ENCODE measurements at places on chromosomes 16 and 17.

GRCh38 chr17:45722161-45722560, 62.0 kb upstream of the CRHR1 start:
- peak; percentile 4 for DNase-seq

- no peak for DNase-seq
These were observed 215.1 kb downstream of the KATNIP start for GRCh38 chr16:27764869-27765675.

GRCh38 chr17:55157165-55157564, 107.6 kb upstream of the HLF start:
- peak; percentile 75 for DNase-seq

GRCh38 chr16:12097523-12098428, 121.2 kb downstream of the SNX29 start:
- peak; percentile 89 for DNase-seq

DNA sequence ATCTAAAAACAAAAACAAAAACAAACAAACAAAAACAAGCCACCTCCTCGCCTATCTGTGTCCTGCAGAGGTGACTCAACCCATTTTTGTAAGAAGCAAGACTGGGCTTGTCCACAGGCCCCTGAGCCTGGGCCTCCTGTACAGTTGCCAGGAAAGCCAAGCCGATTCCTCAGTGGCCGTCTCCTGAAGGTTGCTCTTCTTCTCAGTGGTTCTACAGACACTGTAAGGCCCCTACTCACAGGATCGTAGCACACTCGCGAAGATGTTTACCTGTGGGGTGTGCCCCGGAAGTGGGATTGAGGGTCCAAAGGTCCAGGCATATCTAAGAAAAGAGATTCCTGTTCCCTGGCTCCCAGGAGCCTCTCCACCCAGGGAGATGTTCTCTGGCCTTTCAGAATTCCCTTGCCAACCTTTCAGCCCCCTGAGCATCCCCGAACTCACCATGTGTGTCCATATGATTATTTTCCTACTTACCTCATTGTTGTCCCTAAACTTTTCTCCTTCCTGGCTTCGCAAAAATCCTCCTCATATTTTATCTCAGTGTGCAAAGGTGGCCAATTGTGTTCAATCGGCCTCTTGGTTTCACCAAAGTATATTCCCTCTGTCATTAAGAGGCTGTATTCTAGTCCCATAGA, 7.5 kb upstream of the CES3 start:
- no peak for DNase-seq

DNA sequence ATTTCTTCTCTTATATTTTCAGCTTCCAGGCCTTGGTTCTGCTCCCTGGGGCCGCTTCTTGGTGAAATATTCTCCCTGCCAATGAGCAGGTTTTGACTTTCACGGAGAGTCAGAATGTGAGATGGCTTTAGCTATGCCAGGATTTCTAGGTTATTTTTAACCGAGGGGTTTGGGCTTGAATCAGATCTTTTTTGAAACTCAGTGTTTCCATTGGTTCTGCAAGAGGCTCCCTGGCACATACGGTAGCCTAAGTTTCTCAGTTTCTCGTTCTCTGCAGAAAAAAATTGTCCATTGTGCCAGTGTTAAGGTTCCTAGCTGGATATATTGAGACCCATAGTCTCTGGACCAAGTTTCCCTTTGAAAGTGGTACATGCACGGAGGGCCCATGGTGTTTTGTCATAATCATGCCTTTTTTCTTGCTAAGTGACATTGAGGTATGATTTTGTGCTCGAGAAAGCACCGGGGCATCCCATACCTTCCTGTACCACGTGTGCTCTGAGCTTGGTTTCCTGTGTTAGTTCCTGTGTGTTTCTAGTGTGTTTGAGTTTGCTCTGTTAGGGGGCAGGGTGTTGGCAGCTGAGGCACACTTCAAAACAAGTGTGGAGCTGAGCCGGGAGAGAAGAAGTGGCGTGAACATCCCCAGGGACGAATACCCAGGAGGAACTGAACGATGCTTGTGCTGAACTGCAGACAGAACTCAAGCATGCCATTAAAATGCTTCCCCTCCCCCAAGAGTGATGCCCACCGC, 127.2 kb downstream of the HS3ST3B1 start:
- DNase-seq = no peak

DNA sequence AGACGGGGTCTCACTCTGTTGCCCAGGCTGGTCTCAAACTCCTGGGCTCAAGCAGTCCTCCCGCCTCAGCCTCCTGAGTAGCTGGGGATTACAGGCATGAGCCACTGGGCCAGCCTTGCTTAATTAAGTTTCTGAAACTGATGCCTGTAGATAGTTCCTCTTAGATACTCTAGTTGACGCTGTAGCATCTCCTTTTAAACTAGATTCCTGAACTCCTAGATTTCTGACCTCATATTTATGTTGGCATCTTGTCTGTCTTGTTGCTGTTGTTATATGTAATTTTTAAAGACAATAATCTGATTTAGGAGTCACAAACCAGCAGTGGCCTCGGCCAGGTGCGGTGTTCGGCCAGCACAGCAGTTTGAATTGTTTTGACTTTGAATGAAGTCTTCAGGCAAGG, 37.5 kb downstream of the DHRS7B start:
- peak; percentile 26 for DNase-seq

- DNase-seq = peak; percentile 99
These were observed at the start of gene USP32 for GRCh38 chr17:60392042-60392844. USP32 (minus strand) TSS chr17:60392133; CDS start chr17:60391939, 194 bp downstream.

DNA sequence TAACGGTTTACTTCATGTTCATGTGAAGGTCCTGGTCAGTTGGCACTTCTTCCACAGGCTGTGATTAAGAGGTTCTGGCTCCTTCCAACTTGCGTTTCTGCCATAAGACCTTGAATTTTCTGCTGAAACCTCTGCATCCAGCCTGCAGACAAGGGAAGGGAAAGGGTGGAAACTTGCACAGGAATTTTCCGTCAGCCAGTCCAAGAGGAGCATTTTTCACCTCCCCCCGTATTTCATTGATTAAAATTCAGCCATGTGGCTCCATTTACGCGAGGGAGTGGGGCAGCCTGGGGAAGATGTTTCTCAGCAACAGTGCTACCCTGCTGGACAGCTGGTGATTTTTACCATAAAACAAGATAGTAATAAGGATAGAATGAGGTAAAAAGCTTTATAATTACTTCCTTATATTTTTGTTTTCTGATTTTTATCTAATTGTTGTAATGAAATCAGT, 101.5 kb upstream of the SMIM36 start:
- DNase-seq = peak; percentile 65

DNA sequence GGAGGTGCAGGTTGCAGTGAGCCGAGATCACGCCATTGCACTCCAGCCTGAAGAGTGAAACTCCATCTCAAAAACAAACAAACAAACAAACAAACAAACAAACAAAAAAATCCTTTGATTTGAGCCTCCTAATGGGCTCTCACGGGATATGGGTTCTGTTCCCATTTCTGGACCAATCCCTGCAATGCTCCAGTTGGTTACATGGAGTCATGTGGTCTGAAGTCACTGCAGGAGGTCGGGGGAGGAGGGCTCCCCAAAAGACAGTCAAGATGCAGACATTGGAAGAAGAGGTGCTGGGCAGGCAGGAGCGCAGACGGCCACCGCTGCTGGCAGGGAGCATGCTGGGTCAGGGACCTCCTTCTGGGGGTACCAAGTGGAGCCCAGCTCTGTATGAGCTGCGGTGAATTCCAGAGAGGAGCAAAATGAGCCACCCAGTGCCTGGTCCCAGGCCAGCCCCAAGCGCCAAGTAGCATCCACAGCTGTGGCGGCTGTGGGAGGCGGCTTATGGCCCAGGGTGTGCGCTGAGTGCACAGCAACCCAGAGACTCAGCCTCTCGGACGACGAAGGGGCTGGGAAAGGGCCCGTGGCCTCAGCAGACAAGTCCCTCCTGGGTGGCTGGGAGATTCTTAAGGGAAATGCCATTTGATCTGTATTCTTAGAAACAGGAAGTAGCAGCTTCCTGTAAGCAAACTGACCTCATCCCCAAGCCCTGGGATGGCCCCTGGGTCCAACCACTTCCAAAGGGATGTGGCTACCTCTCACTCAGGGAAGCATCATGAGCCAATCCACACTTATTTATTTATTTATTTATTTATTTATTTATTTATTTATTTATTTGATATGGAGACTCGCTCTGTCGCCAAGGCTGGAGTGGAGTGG, 19.6 kb upstream of the ATP2A3 start:
- peak; percentile 55 for DNase-seq

- DNase-seq = no peak
These were observed 62.4 kb upstream of the PLCG2 start for GRCh38 chr16:81716478-81717225.

DNA sequence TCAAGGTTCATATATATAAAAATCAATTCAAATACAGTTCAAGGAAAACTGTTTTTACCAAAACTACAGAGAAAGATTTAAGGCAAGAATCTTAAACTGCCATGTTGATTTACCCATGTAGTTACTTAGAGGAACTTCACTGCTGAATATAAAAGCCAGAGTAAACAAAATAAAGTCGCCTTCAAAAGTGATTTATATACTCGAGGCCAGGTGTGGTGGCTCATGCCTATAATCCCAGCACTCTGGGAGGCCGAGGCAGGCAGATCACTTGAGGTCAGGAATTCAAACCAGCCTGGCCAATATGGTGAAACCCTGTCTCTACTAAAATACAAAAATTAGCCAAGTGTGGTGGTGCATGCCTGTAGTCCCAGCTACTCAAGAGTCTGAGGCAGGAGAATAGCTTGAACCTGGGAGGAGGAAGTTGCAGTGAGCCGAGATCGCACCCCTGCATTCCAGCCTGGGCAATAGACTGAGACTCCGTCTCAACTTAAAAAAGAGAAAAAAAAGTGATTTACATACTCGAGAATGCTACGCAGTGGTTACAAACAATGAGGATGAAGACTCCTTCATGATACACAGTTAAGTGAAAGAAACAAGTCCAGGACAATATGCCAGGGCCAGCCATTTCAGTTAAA, 54.1 kb upstream of the CNEP1R1 start:
- DNase-seq = no peak

- no peak for DNase-seq
These were observed 10.8 kb downstream of the MAP2K3 start for GRCh38 chr17:21295036-21295952.

DNA sequence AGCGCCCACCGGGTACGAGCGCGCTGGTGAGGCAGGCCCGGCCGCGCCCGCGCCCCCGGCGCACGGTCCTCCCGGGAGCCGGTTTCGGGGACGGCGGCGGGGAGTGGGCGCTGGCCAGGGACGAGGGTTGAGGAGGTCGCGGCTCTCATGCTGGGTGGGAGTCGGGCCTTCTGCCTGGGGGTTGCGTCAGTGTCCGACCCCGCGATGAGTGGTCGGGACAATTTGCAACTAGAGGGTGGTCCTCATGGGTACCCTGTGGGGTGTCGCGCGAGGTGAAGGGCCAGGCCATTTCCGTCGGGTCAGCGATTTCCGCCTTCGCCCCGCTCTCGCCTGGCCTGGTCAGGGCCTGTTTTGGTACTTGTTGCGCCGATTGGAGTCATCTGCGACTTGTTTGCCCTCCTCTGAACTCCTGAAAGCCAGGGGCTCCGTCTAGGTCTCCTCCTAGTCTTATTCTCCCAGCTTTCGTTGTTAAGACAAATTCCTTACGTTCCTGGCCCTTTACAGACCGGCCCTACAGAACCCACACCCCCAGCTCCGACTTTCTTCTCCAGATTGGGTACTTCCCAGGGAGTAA, 14.9 kb downstream of the NAA60 start:
- peak; percentile 59 for DNase-seq

- DNase-seq = no peak
These were observed 1.8 kb downstream of the ZC3H7A start for GRCh38 chr16:11794996-11795886.

DNA sequence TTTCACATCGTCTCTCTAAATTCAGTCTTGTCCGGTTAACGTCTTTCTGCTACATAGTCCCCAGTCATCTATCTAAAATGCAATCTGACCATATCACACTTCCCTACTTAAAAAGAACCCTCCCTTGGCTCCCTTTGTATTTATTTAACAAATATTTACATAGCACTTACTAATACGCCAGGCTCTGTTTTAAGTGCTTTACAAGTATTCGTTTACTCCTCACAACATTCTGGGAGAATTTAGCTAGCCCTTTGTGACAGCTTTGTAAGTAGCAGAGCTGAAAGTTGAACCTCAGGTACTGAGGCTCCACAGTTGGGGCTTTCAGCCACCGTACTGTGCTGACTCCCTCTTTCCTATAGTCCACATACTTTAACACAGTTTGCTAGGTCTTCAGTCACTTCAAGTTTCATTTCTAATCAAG, 9.2 kb downstream of the PAFAH1B1 start:
- no peak for DNase-seq

GRCh38 chr16:75371171-75371570, 62.1 kb downstream of the CFDP1 start:
- DNase-seq = no peak

DNA sequence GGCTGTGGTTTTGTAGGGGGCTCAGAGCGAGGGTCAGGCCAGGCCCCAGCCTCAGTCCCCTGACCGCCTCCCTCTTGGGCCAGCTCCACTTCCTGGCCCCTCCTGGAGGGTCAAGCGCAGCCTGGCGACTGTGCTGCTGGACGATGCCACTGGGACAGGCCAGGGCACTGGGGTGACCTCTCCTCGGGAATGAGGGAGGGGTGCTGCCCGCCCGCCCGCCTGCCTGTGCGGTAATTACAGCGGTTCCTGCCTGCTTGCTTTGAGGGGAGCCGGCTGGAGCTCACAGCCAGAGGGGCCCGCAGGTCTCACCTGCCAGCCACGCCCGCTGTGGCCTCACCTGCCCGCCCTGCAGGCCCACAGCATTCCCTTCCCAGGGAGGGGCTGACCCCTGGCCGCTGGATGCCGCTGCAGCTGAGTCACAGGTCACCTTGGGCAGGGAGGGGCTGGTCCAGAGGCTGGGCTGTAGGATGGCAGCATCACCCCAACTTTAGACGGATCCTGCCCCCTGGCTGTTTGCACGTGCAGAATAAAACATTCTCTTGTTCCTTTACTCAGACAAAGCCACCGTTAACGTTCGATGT, 76.7 kb upstream of the CBX4 start:
- peak; percentile 29 for DNase-seq

GRCh38 chr17:29138971-29139691, 41.1 kb downstream of the MYO18A start:
- DNase-seq = no peak

- DNase-seq = peak; percentile 61
These were observed 20.3 kb downstream of the HASPIN start for GRCh38 chr17:3744014-3744413.

DNA sequence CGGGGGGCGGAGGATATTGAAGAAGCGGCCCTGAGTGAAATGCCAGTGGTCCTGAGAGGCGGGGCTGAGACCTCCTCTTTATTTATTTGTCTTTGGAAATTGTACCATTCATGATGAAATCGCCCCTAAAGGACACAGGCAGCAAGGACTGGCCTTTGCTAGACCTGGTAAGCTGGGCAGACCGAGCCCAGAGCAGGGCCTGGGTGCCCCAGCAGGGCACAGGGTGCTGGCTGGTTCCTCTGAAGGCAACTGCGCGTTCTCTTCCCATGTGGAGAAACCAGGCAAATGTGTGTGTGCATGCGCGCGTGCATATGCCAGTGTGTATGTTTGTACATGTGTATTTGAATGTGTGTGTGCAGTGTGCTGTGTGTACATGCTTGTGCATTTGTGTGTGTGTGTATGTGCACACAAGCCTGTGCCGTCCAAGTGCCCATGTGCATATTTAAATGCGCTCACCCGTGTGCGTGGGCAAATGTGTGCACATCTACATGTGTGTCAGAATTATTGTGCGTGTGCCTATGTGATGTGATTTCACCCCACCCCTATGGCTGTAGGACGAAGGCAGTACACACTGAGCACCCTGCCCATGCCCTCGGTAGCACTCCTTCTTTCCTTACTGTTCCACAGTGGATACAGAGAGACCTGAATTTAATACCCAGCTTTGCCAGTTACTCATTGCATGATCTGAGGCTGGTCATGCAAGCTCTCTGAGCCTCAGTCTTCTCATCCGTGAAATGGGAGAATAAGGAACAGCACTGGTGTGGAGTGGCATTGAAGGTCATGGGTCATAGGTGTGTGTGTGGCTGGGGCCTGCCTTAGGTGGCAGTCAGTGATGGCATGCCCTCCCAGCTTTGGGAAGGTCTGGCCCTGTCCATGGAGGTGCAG, 105.2 kb downstream of the CMIP start:
- DNase-seq = no peak
